ENCODE measurements at places on chromosomes 3 and 15. TPM values are rescaled to one million over a fixed set of nuclear protein-coding genes. Genes with fewer than 3 reads are reported as not detected.
A peak's percentile ranks its signal among the peaks of the same experiment; 100 is the strongest.

DNA sequence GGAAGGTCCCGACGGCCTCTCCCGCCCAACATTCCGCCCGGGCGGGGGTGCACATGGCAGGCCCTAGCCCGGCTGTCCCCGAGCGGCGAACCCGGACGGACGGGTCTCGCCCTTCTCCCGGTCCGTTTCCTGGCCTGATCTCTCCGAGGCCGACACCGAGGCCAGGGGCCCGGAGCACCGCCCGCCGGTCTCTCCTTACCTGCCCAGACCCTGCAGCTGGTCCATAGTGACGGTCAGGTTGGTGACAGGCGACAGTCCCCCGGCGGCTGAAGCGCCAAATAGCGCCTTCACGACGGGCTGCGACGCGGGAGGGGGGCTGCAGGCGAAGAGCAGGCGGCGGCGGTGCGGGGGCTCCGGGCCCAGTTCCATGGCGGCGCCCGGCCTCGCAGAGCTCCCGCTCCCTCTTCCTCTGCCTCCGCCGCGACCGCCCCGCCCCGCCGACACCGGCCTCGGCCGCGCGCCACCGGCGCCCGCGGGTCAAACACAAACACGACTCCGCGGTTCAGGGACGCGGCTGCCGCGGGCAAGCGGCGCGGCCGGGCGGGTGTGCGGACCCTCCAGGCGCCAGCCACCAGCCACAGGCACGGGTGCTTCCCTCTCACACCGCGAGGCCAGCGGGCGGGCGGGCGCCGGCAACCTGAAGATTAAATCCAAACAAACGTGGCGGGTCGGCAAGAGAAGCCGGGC, 495 bp downstream of the CDC25A start:
- no peaks in the 10 kb centered on the region for H3K27me3 ChIP-seq
- DNase-seq: no peak
- peak overlapping the region; percentile 74 for H3K27ac ChIP-seq
- peaks cover 21% of the 10 kb centered on the region for H3K36me3 ChIP-seq

DNA sequence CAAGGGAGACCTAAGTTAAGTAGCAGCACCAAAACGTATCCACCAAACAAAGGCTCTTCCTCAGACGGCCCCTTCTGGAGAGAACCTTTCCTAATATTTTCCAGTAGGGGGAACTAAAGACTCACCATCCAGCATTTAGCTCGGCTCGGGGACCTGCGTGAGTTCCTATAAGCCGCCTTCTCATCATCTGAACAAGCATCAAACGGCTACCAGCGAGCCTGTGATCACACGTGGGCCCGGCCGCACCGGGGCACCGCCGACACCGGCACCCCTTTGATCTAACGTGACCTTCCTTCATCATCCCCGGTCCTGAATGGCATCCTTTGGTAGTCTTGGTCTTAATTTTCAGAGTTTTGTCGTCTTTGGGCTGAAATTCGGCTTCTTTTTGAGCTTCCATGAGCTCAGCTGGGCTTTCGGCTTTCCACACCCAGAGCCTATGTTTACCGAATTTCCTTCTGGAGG, 1.4 kb upstream of the ROBO2 start:
- no peaks in the 10 kb centered on the region for H3K4me1 ChIP-seq
- H3K27me3 ChIP-seq: no peaks in the 10 kb centered on the region
- no peak for DNase-seq
- no peak overlapping the region for H3K4me3 ChIP-seq
- H3K36me3 ChIP-seq: no peaks in the 10 kb centered on the region

DNA sequence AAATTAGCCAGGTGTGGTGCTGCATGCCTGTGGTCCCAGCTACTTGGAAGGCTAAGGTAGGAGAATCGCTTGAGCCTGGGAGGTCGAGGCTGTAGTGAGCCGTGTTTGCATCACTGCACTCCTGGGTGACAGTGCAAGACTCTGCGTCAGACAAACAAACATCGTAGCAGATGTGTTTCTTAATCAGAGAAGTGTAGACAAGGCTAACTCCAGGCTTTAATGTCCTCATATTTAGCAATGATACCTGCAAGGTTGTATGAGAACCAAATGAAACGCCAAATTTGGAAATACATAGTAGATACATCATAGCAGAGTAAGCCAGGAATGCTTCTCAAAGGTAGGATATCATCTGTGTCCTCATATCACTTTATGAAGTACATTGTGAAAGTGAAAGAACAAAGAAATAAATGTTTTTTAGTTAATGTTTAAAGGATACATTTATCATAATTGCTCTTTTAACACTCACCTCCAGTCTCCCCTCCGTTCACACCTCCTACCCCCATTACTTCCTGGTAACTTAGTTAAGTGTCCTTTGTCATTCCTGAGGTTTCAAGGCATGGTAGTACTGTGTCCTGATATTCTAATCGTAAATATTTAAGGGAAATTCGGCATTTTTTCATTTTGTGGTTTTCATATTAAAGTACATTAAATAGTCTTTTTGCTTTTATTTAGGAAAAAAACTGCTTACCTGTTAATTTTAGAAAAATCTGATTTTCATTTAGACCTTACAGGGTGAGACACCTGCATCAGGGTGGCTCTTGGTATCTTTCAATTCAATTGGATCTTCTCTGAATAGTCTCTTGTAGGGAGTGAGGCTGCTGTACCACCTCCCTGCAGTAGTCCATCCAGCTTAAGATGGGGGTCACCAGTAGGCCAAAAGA, 96.1 kb downstream of the OPA1 start:
- H3K27me3 ChIP-seq: no peaks in the 10 kb centered on the region
- H3K4me1 ChIP-seq: no peaks in the 10 kb centered on the region
- no peak overlapping the region for H3K4me3 ChIP-seq
- H3K27ac ChIP-seq: no peak overlapping the region
- DNase-seq: no peak
- no peaks in the 10 kb centered on the region for H3K36me3 ChIP-seq

DNA sequence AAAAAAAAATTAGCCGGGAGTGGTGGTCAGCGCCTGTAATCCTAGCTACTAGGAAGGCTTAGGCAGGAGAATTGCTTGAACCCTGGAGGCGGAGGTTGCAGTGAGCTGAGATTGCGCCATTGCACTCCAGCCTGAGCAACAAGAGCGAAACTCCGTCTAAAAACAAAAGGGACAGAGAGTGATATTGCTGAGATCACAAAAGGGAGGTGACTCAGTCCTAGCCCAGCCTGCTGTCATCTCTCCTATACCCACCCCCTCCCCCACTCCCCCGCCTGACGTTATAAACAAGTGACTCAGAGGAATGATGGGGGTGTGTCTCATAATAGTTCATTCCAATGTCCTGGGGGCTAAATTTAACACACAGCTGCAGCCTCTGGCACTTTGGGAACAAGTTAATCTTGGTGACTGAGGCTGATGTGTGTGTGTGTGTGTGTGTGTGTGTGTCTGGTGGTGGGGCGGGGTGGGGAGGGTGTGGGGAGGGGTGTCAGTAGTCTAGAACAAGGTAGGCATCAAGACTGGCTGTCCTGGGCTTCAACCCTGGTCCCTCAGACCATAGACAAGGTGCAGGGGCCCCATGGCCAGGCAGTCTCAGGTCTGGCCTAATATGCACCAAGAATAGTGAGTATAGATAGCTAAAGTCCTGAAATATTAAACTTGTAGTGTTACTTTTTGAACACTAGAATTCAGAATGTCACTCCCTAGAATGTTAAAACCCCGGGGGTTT, 1.3 kb upstream of the KLHL40 start:
- no peaks in the 10 kb centered on the region for H3K4me1 ChIP-seq
- no peak for DNase-seq
- H3K27me3 ChIP-seq: no peaks in the 10 kb centered on the region
- no peak overlapping the region for H3K27ac ChIP-seq
- no peaks in the 10 kb centered on the region for H3K36me3 ChIP-seq
- H3K4me3 ChIP-seq: no peak overlapping the region

DNA sequence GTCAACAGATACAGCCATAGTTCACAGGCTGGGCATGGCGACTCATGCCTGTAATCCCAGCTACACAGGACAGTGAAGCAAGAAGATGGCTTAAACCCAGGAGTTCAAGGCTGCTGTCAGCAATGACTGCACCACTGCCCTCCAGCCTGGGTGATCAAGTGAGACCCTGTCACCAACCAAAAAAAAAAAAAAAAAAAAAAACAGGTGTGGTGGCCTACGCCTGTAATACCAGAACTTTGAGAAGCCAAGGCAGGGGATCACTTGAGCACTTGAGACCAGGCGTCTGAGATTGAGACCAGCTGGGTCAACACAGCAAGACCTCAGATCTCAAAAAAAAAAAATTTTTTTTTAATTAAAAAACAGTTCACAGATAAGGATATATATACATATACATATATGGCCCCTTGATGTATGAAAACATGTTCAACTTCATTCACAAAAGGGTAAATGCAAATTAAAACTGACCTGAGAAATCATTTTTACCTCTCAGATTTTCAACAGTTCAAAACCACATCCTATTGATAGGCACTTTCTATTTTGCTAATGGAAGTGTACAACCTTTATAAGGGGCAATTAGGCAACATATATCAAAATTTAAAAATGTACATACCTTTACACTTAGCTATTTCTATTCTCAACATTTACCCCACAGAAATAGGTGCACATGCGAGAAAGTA, 51.1 kb downstream of the OSBPL10 start:
- no peaks in the 10 kb centered on the region for H3K27me3 ChIP-seq
- H3K27ac ChIP-seq: no peak overlapping the region
- H3K4me1 ChIP-seq: no peaks in the 10 kb centered on the region
- no peak overlapping the region for H3K4me3 ChIP-seq
- no peaks in the 10 kb centered on the region for H3K36me3 ChIP-seq

- DNase-seq: no peak
- H3K27me3 ChIP-seq: peaks cover 9% of the 10 kb centered on the region
- no peaks in the 10 kb centered on the region for H3K4me1 ChIP-seq
These were observed 36.0 kb downstream of the FOXP1 start for GRCh38 chr3:71547249-71548198.

- no peak overlapping the region for H3K27ac ChIP-seq
- H3K36me3 ChIP-seq: no peaks in the 10 kb centered on the region
- no peak overlapping the region for H3K4me3 ChIP-seq
- H3K27me3 ChIP-seq: no peaks in the 10 kb centered on the region
These were observed 29.1 kb upstream of the CHST2 start for GRCh38 chr3:143090486-143090885.

- no peak overlapping the region for H3K4me3 ChIP-seq
- peaks cover 38% of the 10 kb centered on the region for H3K36me3 ChIP-seq
- no peaks in the 10 kb centered on the region for H3K27me3 ChIP-seq
- no peak overlapping the region for H3K27ac ChIP-seq
- DNase-seq: no peak
These were observed 28.4 kb downstream of the PML start for GRCh38 chr15:74022706-74023470.

- no peak for DNase-seq
- no peak overlapping the region for H3K4me3 ChIP-seq
- H3K36me3 ChIP-seq: no peaks in the 10 kb centered on the region
- no peaks in the 10 kb centered on the region for H3K4me1 ChIP-seq
- H3K27ac ChIP-seq: no peak overlapping the region
- no peaks in the 10 kb centered on the region for H3K27me3 ChIP-seq
These were observed 174.0 kb upstream of the TP63 start for GRCh38 chr3:189457201-189457607.

DNA sequence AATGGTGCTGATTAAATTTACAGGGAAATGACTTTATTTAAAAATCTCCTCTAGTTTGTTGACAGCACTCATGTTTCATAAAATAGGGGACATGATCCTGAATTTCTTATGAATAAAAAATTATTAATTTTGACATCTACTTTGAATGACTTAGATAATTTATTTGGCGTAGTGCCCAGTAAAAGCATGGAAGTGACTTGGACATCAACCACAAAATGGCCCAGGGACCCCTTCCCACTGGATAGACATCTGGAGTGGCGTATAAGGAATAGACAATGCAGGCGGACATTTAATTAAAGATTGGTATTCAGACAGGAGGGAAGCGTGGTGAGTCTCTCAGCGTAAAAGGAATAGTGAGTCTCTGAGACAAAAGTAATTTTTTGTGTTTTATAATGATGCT, 79.8 kb downstream of the ADAMTSL3 start:
- H3K4me3 ChIP-seq: no peak overlapping the region
- H3K27me3 ChIP-seq: no peaks in the 10 kb centered on the region
- H3K27ac ChIP-seq: no peak overlapping the region
- no peaks in the 10 kb centered on the region for H3K4me1 ChIP-seq

- H3K4me1 ChIP-seq: no peaks in the 10 kb centered on the region
- H3K4me3 ChIP-seq: no peak overlapping the region
- peaks cover 2% of the 10 kb centered on the region for H3K27me3 ChIP-seq
- no peak for DNase-seq
These were observed 1.4 kb downstream of the MFGE8 start for GRCh38 chr15:88911766-88912118.

GRCh38 chr3:88433568-88433967, 283.8 kb downstream of the C3orf38 start:
- H3K27me3 ChIP-seq: no peaks in the 10 kb centered on the region
- H3K4me1 ChIP-seq: no peaks in the 10 kb centered on the region
- peak; percentile 35 for DNase-seq
- peak overlapping the region; percentile 35 for H3K27ac ChIP-seq

GRCh38 chr3:194425399-194425798, 26.3 kb upstream of the GP5 start:
- H3K4me1 ChIP-seq: no peaks in the 10 kb centered on the region
- H3K27ac ChIP-seq: no peak overlapping the region
- H3K36me3 ChIP-seq: peaks cover 7% of the 10 kb centered on the region
- no peaks in the 10 kb centered on the region for H3K27me3 ChIP-seq
- no peak overlapping the region for H3K4me3 ChIP-seq

DNA sequence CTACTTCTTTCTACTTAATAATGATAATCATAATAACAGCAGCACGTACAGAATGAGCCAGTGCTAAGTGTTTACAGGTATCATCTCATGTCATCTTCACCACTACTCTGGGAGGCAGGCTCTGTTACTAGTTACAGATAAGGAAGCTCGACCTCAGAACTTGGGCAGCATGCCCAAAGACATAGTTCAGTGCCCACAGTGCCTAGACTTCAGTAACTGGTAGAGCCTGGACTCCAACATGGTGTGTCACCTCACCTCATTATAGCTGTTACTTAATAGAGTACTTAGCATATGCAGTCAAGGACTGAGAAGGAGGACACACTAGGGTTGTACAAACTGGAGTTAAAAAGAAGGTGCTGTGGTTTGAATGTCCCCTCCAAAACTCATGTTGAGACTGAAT, 7.6 kb downstream of the GADL1 start:
- no peaks in the 10 kb centered on the region for H3K36me3 ChIP-seq
- H3K4me3 ChIP-seq: no peak overlapping the region
- H3K4me1 ChIP-seq: no peaks in the 10 kb centered on the region
- H3K27ac ChIP-seq: no peak overlapping the region
- DNase-seq: no peak

Gene PIK3R4
- total RNA-seq: 23.0 TPM

Gene OXTR
- total RNA-seq: 5.0 TPM

Gene LHFPL4
- not detected for total RNA-seq

Gene HPS3
- 12.9 TPM for total RNA-seq

Gene CNTN6
- total RNA-seq: not detected

Measured in GM12878 (cell line).